ENCODE measurements at places on chromosomes 3 and 15.
A peak's percentile ranks its signal among the peaks of the same experiment; 100 is the strongest.

GRCh38 chr3:50825841-50826240, 151.1 kb downstream of the DOCK3 start:
- no peak for DNase-seq

DNA sequence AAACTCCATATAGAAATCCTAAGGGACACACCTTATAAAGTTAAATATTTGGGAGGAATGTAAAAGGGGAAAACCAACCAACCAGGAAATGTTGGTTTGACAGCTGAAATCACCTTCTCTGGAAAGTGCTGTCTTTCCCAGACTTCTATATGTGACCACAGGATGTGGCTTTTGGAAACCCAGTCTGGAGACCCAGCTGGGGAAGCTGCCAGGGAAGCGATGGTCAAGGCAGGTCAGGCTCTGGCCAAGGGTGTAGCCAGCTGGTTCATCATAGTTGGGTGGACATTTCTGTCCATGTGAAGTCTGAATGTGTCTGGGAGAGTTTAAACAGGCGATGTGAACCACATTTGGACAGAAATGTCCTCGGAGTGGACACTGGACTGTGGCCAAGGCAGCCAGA, 73.9 kb downstream of the ARNT2 start:
- no peak for DNase-seq

DNA sequence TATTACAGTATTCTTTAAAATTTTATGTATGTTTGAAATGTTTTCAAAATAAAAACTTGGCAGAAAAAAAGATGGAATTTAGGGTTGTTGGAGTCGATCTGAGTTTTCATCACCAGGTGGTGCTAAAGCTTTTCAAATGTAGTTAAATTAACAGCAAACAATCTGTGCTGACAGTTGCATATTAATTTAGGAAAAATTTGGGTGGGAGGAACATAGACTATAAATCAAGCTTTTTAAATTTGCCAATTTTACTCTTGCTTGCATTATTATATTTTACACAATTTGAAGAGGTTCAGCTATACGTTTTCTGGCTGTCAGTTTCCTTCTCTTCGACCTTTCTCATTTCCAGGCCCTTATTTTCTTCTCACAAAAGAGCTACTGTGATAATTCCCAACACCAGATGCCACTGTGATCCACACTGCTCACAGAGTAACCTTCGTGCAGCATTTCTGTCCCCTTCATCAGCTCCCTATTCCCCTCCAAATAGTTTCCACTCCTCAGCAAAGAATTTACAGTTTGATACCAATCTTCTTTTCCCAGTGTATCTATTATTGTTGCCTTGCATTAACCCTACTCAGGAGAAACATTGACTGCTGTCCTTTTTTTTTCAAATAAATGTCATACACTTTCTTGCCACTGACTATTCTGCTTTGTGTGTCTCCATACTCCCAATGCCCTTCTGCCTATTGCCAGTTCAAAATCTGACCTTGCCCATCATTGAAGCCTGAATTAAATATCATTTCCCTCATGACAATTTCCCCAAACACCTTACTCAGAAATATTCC, 53.4 kb upstream of the EIF5A2 start:
- DNase-seq = peak; percentile 34

DNA sequence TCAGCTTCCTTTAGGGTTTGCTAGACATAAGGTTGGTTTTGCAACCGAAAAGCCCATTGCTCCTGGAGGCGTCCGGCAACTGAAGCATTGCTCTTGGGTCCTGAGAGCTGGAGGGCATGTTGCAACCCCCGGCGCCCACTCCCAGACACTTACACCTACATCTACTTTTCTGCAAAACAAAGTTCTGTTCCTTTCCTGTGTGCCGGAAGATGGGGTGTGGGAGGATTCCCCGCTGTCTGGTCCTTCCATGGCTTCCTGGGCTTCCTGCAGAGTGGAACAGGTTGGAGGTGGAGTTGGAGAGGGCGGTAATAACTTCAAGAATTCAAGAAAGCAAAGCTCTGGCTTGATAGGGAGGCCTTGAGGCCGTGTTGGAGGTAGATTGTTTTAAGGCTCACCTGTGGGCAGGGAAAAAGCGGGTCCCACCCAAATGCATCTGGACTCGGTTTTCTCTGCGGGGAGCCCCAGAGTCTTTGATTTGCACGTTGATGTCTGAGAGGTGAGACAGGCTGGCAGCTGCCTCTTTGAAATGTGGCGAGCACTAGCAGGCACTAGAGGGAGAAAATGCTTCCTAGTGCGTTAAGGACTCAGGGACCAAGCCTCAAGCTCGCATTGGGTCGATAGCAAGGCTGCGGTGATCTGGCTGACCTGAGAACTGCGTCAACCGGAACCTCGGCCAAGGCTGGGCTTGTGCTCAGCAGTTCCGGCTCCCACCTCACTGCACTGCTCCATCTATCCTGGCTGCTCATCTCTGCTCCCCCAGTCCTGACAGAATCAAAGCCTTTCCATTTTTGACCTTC, 39.5 kb downstream of the NR2F2 start:
- no peak for DNase-seq

DNA sequence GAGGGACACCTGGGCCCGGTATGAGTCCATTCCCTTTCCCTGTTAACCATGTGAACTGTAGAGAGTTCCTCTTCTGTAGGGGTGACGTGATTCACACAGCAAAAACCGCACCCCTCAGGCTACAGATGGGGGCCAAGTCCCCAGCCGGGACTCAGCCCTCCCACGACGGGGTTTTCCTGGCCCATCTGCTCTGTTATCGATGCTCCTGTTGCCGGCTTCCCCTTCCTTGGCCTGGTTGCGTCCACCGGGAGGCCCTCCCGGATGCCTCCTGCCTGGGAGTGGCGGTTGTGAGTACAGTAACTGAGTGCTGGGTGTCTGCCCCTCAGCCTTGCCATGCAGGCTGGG, 817 bp upstream of the PLXNA1 start:
- DNase-seq = peak; percentile 45

DNA sequence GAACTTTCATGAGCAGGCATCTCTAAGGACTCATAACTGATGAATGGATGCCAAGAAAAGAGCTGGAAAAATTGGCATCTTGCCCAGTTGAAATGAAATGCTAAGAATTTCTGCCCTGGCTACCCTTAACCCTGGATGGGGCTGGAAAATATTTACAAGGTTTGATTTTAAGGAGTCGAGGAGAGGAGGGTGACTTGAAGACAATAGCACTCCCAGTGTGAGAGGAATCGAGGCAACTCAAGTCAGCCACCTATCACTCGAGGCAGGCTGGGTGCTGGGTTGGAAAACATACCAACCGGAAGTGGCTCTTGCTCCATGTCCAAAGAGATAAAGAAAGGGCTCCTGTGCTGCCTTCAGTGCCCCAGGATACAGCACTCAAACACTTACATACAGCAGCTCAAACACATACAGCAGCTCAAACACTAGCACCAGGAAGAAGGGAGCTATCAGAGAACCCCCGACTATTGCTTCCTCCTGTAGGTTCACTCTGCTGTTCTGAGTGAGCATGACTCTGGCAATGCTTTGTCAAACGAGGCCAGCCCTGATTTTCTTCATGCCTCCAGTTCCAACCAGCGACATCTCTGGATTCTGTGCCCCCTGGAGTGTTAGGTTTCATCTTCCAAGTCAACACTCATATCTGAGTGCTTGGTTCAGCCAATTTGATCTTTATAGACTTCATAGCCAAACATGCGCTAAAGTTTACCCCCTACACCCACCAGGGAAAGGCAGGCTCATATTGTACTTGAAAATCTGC, 4.9 kb downstream of the PRICKLE2 start:
- DNase-seq = no peak

DNA sequence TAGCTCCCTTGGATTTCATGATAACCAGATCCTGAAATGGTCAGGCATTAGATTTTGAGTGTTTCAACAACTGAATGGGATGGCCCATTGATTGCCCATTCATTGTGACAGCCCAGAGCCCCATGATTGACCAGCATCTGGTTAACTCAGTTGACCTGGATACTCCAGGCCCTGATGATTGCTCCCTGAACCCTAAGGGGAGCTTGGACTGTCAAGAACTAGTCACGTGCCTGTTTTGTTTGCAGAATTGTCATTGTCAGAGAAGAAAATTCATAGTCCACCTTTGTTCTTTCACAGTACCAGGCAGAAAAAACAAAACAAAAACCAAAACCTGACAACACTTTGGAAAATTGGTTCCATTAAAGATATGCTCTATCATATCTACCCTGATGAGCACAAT, 241.3 kb upstream of the ONECUT1 start:
- no peak for DNase-seq

DNA sequence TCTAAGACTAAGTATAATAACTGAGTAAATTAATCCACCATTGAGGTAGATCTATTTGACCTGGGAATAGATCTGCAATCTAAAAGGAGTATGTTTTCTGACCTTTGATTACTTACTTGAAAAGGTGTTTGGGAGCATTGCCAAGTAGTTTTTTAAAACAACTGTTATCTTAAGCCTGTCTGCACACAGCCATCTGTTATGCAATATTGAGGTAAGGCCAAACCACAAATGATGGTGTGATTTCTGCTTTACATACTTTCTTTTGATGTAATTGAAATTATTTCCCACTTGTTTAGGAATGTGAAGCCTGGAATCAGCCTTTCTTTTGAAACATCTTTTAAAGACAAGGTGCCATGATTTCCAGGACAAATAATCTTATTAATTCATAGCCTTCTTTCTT, 274.0 kb downstream of the BBX start:
- peak; percentile 80 for DNase-seq

- DNase-seq = no peak
Observed at GRCh38 chr15:28945626-28946230, 60.0 kb downstream of the APBA2 start.
